ENCODE measurements at places on chromosomes 6 and 20.
A peak's percentile ranks its signal among the peaks of the same experiment; 100 is the strongest.

- no peak for DNase-seq
Observed at GRCh38 chr6:164531736-164532135, 777.7 kb downstream of the C6orf118 start.

DNA sequence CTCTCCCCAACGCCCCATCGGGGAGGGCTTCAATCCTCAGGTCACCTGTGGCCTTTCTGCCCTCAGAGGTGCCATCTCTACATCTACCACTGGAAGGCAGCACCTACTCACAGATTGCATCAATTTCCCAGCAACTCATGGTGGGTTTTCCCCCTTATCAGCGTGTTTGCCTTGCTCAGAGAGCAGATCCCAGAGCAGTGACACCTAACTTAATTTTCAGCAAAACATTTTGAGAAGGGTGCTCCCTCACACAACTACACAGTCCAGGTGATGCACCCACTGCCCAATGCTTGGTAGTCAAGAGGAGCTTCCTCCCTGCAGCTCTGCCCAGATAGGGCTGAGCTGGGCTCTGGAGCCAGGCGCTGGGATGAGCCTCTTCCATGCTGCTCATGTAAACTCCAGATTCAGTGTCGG, 48.2 kb downstream of the PLG start:
- peak; percentile 30 for DNase-seq

- no peak for DNase-seq
Observed at GRCh38 chr6:29705389-29706231, 17.6 kb upstream of the HLA-F start.

DNA sequence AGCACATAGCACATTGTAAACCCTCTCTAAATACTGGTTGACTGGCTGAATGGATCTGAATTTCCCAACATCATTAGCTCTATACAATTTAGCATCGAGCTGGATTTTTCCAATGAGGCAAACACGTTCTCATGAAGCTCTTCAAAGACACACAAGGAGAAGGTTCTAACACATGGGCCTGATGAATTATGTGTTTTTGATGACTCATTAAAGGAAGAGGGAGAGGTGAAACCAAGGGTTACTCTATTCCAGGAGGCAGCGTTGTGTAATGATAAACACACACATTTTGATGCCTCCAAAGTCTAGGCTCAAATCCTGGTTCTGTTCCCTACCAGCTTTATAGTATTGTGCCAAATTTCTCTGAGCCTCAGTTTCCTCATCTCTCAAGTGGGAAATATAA, 84.3 kb downstream of the PFDN4 start:
- DNase-seq = no peak

DNA sequence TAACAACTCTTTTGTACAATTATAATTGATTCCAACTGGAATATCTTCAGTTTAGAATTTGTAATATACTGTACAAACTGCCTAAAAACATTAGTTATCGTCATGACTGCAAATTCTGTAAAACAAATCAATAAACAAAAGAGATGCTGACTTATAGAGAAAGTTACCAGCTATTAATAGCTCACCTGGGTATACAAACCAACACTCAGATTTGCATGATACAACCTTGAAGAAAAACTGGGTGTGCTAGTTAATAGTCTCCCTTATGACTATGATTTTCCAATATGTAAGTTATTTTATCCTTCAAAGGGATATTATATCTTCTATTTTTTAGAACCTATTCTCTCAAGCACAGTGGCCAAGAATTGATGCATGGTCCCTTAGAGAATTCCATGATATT, 698.5 kb downstream of the FRK start:
- no peak for DNase-seq
